ENCODE measurements at places on chromosomes 11 and 22. TPM values are rescaled to one million over a fixed set of nuclear protein-coding genes. Genes with fewer than 3 reads are reported as not detected.

DNA sequence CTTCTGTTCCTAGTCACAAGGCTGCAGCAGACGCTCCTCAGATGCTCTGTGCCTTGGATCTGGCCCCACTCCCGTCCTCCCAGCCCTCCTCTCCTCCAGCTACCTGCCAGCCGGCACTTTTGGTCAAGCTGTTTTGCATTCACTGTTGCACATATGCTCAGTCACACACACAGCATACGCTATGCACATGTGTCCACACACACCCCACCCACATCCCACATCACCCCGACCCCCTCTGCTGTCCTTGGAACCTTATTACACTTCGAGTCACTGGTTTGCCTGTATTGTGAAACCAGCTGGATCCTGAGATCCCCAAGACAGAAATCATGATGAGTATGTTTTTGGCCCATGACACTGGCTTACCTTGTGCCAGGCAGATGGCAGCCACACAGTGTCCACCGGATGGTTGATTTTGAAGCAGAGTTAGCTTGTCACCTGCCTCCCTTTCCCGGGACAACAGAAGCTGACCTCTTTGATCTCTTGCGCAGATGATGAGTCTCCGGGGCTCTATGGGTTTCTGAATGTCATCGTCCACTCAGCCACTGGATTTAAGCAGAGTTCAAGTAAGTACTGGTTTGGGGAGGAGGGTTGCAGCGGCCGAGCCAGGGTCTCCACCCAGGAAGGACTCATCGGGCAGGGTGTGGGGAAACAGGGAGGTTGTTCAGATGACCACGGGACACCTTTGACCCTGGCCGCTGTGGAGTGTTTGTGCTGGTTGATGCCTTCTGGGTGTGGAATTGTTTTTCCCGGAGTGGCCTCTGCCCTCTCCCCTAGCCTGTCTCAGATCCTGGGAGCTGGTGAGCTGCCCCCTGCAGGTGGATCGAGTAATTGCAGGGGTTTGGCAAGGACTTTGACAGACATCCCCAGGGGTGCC, 109.8 kb downstream of the BCR start:
- DNase-seq, result peak; percentile 80

DRAP1 gene
- 39.9 TPM for total RNA-seq

DNA sequence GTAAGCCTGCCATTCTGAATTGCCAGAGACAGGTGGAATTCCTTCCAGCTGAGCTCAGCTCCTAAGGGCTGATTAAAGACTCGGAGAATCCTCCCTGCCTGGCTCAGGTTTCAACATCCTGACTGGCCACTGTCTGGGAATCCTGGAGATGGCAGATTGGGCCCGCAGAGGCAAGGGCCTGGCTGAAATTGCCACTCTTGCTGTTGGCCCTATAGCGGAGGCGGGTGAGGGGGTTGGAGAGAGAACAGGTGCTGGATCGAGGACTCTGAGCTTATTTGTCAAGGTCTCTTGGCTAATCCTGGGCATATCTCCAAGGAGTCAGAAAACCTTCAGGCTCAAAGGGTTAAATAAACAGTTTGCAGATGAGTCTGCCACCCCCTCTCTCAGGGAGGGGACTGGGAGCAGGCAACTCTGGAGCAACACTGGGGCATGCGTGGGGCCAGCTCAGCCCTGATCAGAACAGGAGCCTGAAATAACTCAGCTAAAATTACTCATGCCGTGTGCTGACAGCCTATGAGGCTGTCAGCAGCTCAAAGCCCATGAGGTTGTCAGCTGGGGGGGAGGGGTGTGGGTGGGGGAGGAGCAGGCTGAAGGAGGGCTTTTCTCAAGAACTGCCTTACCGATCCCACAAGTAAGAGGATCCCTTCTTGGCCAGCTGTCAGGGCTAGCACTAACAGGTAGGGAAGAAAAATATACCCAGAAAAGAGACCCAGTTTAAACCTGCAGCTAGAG, 14.7 kb upstream of the MFRP start:
- no peak for DNase-seq

- DNase-seq, result no peak
Observed at GRCh38 chr11:16839821-16840220, 101.4 kb downstream of the C11orf58 start.

DNA sequence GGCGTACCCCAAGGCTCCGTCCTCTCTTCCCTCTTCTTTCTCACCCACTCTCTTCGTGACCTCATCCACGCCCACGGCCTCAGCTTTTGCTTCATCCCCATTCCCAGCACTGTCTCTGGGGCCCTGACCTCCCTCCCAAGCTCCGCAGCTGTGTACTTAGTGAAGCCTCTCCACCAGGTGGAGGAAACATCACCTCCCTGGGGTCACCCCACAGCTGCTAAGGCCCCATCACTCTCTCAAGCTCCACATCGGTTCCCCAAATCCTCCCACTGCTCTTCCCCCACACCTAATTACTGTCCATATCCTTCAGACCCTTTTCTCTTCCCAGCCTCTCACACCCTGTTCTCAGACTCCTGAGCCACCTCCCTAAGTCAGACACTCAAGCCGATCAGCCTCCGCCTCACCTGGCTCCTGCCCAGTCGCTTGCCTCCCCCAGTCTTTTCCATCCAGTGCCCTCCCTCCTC, 7.9 kb upstream of the SYT7 start:
- DNase-seq, result no peak

- DNase-seq, result no peak
Observed at GRCh38 chr11:129636926-129637325, 178.7 kb upstream of the TMEM45B start.

- DNase-seq, result no peak
Observed at GRCh38 chr11:17077240-17077519, 287 bp downstream of the RPS13 start.

GRCh38 chr11:84958295-84958694, 668.8 kb downstream of the DLG2 start:
- DNase-seq, result no peak

GRCh38 chr11:68447015-68447801, 13.3 kb upstream of the PPP6R3 start:
- peak; percentile 86 for DNase-seq

- DNase-seq, result peak; percentile 70
Observed at GRCh38 chr22:44719586-44720368, 17.8 kb downstream of the PRR5 start.

FAM111A gene
- 33.6 TPM for total RNA-seq

- peak; percentile 54 for DNase-seq
Observed at GRCh38 chr11:134578807-134579723, 167.0 kb upstream of the B3GAT1 start.

DNA sequence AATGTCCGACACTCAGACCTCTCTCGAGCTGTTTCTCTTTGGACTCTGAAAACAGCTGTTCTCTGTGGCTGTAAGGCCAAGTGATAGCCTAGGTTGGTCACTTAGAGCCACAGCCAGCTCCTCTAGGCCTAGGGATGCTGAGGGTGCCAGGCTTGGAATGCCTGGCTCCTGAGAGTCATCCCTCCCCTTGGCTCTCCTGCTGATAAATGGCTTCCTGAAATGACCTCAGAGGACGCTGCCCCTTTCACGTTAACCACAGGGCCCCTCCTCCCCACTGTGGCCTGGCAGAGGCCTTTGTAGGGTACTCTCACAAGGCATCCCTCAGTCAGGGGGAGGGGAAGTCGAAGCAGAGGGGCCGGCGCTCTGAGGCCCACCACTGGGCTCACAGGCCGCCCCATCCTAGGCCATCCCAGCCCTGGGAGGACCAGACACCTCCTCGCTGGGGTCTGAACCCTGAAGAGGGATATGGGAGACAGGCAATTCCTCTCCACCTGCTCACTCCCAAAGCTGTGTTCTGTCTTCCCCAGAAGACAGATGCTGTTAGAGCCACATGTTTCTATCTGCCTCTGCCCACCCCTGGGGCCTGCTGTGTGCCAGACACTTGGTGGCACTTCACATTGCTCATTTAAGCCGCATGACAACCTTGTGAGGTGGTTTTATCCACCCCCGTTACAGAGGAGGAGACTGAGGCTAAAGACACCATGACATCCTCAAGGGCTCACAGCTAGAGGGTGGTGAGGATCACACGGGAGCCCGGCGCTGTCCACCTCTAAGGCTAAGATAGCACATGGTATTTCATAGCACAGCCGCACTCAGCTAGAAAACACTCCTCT, 50.9 kb downstream of the ARFGAP3 start:
- no peak for DNase-seq

- no peak for DNase-seq
Observed at GRCh38 chr11:130611791-130612251, 163.4 kb downstream of the ADAMTS15 start.

- no peak for DNase-seq
Observed at GRCh38 chr11:123034597-123034996, 27.3 kb downstream of the HSPA8 start.

DNA sequence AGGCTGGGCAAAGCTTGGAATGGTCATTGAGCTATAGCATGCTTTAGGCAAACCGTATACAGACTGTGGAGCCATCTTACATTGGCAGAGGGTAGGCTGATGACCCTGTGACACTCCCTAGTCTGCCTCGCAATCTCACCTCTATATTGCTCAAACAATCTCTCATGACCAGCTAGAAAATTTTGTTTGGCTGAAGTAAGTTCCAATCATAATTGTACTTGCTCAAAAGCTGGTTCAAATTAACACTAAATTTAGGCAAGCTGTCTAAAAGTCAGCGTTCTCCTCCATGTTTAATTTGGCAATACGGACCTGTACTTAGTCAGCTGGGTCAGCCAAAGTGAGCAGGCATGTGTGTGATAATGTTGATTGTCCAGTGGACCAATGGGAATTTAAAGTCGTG, 133.0 kb downstream of the SWAP70 start:
- no peak for DNase-seq

SCUBE1 gene
- 20.9 TPM for total RNA-seq

GRCh38 chr22:29093501-29094300, 20.9 kb downstream of the KREMEN1 start:
- DNase-seq, result no peak

DNA sequence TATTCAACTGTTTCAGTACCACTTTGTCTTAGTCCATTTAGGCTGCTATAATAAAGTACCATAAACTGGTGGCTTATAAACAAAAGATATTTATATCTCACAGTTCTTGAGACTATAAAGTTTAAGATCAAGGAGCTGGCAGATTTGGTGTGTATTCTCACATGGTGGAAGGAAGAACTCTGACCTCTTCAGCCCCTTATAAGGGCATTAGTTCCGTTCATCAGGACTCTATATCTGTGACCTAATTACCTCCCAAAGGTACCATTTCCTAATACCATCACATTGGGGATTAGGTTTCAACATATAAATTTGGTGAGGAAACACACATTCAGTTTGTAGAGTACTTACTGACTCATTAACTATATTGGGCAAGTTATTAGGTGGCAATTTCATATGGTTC, 10.7 kb upstream of the ARL14EP start:
- DNase-seq, result no peak

CD82 gene
- 27.2 TPM for total RNA-seq

DNA sequence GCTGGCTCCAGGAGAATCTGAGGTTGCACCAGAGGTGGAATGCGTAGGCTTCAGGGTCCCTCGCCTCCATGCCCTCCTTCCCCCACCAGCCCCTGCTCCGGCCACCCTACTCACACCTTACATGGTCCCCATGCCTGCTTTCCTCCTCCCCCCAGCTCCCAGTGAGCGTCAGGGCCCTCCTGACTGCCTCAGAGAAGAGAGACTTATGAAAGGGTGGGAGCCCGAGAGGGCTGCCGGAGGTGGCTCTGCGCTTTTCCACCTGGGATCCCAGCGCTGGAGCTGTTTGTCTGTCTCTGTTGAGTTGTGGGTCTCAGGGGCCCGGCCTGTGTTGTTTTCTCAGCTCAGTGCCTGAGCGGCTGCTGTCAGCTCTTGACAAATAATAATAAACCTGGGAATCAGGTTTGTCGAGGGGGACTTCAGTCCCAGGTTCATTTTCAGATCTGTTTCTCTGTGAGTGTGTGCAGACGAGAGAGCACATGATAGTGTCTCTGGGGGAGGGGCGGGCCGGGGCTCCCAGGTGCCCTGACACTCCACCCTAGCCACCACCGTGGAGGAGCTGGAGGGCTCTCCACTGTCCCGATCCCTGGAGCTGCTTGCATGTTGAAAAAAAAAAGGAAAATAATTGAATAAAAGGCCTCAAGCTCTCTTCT, 153.7 kb downstream of the FEZ1 start:
- no peak for DNase-seq

DNA sequence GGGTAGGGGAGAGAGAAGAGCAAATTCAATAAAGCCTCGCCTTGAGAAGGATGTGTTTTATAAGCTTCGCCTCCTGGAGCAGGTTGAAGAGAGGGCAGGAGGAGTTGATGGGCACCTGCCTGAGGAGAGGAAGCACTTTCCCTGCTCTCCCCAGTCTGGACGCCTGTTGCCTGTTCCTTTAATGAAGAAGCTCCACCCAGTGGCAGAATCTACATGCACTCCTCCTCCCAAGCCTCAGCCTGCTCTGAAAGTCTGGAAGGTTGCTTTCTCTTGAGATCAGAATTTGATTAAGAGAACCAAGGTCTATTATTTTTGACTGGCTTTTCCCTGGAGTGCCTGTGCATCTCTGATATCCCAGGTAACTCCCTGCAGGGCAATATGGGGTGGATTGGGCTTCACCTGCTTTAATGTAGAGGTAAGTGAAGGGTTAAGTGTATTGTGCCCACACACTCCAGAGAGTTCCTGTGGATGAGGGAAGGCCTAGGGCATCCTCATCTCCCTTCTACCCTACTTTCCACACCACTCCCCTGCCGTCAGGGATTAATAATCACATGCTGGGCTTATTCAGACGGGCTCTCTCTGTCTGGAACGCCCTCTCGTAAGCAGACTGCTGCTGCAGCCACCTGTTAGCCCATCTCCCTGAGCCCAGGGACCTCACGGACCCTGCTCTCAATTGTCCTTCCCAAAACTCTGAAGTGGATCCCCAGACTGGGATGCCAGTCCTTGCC, 22.3 kb downstream of the NTM start:
- DNase-seq, result no peak

DNA sequence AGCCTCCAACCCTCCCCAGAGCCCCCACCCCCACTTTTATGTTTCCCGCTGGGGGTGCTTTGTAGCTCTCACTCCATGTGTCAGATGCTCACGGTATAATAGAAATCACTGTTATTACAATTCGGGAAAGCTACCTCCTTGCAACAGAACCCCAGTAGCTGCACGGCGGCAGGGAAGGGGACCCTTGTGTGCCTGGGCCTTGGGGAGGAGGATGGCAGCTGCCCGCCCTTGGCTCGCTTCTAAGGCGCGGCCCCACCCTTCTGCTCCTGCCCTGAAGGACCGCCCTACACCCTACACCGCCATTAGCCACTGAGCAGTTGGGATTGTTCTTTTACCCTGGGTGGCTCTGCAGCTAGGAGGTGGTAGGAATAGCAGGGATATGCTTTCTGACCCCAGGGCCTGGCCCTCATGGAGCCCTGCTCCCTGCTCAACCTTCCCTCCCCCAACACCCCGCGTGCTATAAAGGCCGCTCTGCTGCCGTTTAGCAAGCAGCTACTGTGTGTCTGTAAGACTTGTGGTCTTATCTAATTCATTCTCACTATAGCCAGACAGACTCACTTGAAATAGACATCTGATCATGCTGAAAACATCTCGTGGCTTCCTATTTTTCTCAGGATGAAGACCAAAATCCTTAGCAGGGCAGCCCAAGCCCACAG, 219.7 kb downstream of the CEP164 start:
- no peak for DNase-seq

BRSK2 gene
- total RNA-seq, result 0.58 TPM

Data from mucosa of descending colon (tissue), 3 donors.